Chondrocyte (in vitro differentiated cells): ENCODE measurements at places on chromosomes 16 and 17.
A peak's percentile ranks its signal among the peaks of the same experiment; 100 is the strongest.

GRCh38 chr17:63024716-63025115, 58.7 kb downstream of the TANC2 start:
- DNase-seq = no peak

GRCh38 chr16:82405736-82406135, 221.0 kb upstream of the CDH13 start:
- no peak for DNase-seq

DNA sequence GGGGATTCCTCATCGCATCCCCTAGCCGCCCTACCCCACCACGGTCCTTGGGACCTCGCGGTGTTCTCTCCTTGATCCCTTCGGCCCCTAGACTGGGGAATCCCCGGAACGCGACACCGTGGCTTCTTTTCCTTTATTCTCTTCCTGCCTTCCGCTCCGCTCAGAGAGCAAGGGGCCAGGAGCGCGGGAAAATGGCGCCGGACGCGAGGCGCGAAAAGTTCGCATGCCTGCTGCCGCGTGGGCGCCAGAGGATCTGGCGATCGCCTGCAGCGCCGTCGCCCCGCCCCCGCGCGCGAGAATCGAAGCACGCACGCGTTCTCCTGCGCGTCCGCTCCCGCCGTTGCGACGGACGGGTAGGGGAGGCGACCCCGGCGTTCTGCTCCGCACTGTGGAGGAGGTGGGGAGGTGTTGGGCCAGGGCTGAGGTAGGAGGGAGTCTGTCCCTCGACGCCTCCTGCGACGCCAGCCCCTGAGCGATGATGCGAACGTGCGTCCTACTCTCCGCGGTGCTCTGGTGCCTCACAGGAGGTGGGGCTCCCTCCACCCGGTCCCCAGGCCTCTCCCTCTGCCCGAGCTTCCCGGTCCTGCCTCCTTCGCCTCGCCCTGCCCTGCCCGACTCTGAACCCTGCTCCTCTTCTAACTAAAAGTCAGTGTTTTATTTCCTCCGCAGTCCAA, at the start of gene ZPBP2:
Gene ZPBP2 (plus strand): TSS at position 323 of the 674 bp plus-strand sequence. CDS start 153 bp downstream, at position 476.
- DNase-seq = peak; percentile 88

DNA sequence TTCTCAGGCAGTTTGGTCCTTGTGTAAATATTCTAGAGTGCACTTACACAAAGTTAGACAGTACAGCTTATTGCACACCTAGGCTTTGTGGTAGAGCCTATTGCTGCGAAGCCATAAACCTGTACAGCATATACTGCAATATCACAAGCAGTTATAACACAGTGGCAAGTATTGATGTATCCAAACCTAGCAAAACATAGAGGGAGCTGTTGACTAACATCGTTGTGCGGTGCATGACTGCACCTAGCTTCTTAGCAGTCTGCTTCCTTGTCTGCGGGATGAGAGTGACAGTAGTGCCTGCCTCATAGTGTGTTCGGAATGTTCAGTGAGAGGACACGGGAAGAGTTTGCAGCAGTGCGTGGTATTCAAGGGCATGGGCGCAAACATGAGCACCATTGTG, 78.9 kb downstream of the MPRIP start:
- DNase-seq = peak; percentile 15

DNA sequence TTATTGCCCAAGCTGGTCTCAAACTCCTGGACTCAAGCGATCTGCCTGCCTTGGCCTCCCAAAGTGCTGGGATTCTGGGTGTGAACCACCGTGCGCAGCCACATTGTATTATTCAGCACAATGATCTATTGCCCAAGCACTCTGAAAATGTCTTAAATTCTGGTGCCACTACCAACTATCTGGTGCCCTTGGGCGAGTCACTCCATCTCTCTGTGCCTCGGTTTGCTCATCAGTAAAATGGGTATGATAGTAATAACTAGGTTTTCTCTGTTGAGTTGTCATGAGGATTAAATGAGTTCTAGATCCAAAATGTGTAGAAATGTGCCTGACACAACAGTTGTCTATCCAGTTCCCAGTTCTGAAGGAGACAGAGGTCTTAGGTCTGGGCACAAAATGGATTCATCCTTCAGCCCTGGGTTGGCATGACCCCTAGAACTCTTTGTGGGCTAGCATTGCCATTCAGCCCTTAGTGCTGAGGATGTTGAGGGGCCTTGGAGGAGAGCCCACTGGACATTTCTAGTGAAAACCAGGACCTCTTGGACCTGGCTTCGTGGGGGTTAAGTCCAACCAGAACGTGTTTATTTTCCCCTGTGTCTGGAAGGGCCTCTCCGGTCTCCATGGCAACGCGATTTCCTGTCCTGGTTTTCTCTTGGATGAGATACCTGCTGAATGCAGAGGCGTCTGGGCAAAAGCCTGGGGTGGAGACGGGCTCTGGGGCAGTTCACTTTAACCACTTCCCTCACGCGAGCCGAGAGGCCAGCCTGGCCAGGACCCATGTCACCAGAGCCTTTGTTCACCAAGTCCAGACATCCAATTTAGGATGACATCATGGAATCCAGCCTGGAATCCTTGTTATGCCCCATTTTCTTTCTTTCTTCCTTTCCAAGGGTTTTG, 43.7 kb upstream of the TNRC6A start:
- DNase-seq = no peak

DNA sequence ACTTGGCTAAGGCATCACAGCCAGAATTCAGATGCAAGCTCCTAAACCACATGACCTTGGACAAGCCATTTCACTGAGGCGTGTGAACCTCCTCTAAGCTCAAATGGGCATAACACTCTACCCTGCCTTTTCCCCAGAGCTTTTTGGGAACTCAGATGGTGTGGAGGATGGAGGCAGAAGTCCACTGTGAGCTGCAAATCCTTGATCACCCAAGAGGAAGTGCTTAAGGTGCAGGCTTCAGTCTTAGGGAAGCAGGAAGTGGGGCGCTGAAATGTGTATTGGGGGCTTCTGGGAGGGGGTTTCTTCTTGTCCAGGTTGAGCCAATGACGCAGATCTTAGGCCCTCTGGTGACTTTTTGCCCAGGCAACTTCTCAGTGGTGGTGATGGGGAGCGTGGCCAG, 12.9 kb downstream of the CIITA start:
- no peak for DNase-seq

DNA sequence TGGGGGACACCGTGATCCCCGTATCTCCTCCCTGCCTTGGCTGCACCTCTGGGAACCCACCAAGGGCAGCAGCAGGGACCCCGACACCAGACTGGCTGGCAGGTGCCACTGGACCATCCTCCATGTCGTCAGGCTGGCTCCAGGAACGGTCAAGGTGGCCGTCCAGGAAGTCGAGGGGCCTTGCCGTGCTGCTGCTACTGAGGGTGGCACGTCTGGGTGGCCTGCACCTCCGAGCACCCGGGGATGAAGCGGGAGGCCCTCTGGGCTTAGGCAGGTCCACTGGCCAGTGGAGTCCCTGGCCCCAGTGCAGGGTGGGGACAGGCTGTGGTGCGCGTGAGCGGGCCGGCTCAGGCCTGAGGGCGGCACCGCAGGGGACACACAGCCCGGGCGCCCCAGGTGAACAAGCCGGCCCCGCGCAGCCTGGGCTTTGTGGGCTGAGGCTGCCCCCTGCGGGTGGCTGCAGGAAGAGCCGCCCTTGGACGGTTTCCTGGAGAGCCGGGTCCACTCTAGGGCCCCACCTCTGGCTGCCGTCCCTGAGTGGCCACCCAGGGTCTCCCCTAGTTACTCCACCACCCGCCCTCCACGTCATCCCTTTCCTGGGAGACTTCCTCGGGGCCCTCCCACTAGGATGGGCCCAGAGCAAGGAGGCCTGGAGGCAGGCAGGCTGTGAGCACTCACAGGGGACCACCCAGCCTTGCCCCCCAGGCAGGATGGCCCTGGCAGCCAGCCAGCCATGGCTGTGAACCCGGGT, 42.8 kb upstream of the ZC3H18 start:
- DNase-seq = no peak

DNA sequence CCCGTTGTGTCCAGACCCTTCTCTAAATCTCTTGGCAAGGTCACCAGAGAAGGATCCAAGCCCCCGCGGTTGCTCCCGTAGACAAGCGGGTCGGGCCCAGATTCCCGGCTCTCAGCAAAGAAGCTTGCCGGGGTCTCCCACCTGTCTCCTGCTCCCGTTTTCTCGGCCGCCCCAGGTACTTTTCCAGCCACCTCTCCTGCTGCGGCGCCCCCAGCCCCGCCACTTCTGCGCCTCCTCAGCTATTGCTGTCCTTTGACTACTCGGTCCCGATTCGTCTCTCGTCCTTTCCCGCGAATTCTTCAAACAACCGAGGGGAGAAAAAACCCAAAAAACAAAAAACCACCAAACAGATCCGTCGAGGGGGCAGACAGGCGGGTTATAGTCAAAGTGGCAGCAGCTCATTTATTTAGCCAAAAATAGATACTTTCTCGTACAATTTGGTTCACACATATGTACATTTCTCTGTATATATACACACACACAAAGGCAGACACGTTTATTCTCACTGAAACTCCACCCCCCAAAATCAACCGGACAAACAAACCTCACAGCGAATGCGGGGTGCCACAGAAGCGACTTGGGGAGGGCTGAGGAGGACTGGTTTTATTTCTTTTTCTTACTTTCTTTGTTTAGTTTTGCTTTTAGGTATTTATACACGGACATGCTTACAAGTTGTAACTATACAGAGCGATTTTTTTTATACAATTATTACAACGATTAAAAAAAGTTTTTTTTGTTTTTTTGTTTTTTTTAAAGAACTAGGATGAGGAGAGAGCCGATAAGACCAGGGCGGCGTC, 3.5 kb downstream of the IRX3 start:
- DNase-seq = no peak

DNA sequence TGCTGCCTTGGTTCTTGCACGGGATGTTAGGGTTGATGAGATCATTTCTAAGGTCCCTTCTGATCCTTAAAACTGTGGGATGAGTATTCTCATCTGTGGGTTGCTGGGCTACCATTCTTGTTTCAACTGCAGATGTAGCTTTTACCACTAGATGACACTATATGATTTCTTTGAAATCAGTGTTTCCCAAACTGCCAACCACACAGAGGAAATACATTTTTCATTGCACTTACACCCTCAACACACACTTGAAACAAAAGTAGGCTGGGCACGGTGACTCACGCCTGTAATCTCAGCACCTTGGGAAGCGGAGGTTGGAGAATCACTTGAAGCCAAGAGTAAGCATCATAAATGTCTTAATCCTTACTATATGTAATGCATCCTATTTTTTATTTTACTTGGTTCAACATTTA, 15.3 kb downstream of the LCMT1 start:
- no peak for DNase-seq

DNA sequence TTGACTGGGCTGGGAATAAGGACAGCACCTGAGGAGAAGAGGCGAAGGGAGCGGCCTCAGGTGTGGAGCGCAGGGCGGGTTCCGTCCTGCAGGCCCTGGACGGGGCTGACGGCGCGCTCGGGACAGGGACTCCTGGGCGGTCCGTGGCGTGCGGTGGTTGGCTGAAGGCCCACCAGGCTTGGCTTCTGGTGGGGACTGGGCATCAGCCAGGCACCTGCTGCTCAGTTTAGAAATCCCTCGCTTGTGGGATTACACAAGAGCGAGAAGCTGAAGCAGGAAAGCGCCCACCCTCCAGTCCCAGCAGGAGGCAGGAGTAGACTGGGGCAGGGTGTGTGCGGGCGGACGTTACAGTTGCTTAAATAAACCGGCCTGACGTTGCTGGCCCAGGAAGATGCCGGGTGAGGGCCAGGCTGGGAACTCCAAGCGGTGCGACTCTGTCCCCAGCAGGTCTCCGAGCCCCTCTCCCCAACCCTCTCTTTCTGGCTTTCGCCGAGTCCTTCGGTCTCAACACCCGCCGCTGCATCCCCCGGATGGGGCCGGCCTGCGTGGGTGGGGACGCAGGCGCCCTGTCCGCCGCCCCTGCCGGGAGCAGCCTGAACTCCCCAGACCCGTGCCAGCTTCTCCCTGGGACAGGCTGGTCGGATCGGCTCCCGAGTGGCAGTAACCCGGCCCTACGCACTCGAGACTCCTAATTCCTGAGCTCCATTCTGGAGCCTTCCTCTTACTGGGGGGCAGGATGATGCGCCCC, 639 bp downstream of the MIF4GD start:
- DNase-seq = no peak

- DNase-seq = peak; percentile 41
Measured at GRCh38 chr16:66473654-66474519, 46.8 kb downstream of the BEAN1 start.

DNA sequence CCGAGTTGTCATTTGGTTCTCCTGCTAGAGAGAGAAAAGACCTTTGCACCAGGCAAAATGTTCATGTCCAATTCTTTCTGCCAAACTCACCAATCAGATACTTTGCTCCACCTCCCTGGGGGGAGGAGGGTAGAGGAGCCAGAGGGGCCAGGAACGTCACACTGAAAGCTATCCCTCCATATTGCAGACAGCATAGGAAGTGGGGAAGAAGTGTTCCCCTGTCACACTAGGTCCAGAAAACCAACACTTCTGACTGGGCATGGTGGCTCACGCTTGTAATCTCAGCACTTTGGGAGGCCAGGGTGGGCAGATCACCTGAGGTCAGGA, 9.5 kb downstream of the HSD17B2 start:
- no peak for DNase-seq

DNA sequence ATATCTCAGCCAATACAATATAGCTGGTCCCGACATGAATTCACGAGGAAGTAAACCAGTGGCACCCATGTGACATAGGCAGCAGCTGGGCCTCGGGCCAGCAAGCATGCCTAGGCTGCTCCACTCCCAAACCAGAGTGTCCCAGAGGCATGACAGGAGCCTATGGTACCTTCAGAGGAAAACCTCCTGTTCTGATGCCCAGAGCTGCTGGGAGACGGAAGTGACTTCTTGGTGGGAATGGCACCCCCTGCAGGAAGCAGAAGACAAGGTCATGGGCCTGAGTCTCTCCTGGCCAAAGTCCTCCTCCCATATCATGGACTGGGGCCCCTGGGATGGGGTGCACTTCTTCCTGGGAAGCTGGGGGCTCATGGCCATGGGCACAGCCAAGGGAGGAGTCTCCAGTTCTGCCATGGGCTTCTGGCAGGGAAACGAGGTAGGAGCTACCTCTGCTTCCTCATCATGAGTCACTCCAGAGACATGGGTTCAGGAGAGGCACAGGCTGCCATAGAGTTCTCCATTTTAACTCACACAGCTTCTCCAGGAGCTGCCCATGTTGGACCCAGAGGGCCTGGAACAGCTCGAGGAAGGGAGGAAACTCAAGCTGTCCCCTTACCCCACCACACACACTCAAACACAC, 13.4 kb downstream of the FBF1 start:
- DNase-seq = no peak

DNA sequence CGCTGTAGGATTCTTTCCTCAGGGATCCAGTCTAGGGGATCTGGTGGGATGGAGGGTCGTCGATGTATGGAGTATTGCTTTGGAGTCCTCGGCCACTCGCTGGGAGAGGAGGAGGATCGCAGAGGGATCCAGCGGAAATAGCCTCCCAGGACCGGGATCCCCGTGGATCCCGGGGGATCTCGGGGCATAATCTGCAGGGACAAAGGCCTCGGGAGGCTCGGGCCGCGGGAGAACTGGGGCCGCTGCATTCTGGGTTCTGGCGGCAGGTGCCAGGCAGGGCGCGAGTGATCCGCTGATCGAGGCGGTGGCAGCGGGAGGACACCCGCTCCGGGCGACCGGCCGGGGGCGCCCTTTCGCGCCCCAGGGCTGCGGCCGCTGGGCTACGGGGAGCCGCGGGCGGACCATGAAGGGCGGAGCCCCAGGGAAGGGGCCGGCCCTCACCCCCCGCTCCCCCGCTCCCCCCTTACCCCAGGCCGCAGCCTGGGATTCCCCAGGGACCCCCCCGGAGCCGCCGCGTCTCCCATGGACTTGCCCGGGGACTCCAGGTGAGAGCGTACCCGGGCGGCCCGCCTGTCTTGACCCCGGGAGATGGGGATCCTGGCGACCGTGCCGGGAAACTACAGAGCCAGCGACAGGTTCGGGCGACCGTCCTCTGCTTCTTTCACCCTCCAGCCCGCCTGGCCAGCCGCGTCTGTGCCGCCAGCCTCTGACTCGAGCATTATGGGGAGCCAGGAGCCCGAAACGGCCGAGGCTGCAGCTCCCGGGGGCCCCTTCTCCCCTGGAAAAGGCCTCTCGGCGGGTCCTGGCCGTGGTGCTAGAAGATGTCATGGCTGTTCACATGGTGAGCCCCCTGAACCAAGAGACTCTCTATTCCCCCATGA, 604 bp downstream of the PRR14 start:
- peak; percentile 92 for DNase-seq
